Mucosa of descending colon (tissue), 3 donors: ENCODE measurements at places on chromosomes 16 and 17. TPM values are rescaled to one million over a fixed set of nuclear protein-coding genes. Genes with fewer than 3 reads are reported as not detected.

TAT gene
- total RNA-seq: 1.9 TPM

GRCh38 chr16:67466581-67466980 lies 14.4 kb downstream of the ATP6V0D1 start:
- DNase-seq: no peak

DNA sequence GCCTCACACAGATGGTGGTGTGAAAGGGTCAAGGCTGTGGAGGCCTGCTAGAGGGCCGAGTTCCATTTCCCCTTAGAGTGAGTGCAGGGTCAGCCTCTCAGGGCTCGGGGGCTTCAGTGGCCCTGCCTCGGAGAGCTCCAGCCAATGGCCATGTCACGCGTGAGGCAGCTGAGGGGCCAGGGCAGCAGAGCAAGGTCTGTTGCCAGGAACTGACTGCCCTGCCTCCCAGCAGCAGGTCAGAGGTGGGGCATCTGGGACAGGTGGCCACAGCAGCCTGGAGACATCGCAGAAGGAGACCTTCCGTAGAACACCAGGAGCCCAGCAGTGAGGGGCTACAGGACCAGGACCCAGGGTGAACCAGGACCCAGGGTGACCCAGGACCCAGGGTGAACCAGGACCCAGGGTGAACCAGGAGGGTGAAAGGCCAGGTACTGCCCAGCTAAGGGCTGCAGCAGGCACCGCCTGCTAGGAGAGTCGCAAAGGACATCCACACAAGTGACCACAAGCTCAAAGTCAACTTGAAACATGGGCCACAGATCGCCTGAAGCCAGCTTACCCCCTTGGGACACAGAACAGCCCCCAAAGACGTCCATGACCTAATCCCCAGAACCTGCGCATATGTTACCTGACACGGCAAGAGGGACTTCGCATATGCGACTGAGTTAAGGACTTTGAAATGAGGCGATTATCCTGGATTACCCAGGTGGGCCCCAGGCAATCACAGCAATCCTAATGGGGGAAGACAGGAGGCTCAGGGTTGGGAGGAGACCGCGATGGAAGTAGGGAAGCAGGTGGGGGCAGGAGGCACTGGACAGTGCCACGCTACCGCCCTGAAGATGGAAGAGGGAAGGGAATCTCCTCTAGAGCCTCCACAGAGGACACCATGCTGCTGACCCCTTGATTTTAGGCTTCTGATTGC lies 4.8 kb upstream of the MEAK7 start:
- DNase-seq: no peak

EFCAB5 gene
- total RNA-seq: 4.1 TPM

DNA sequence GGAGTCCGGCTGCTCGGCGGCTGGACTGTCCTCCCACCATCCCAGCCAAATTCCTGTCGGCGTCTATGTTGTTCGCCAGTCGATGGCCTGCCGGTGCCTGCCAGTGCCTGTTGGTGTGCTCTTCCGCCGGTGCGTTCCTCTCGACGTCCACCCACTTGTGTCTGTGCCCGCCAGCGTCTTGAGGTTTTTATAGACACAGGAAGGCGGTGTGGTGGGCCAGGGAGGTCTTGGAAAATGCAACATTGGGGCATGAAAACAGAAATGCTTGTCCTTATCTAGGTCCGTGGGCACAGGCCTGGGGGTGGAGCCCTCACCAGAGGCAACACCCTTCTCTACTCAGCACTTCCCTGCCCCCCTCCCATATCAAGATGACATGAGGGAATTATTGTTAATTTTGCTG lies 167.8 kb downstream of the IRF8 start:
- DNase-seq: no peak

DNA sequence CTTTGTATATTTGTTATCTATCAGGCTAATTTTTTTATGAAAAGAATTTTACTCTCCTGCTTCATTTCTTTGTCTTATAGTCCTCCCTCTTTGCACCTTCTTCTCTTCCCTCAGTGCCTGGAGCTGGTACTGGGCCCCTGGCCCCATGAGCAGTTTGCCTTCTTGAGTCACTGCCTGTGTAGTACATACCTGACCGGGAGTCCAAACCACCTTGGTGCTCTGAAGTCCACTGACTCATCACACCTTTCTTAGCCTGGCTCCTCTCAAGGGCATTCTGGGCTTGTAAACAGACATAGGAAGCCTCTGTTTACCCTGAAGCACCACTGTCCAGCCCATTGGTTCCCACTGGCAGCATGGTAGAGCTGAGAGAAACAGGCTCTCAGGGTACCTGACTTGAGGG lies 11.0 kb upstream of the TACO1 start:
- DNase-seq: no peak

GRCh38 chr17:80969030-80969673 lies 22.5 kb upstream of the CHMP6 start:
- DNase-seq: peak; percentile 35

- peak; percentile 34 for DNase-seq
Measured at GRCh38 chr17:77371117-77371887, 230.5 kb downstream of the SEC14L1 start.

CACNG1 gene
- total RNA-seq: not detected

ESRP2 gene
- total RNA-seq: 125 TPM

NACA2 gene
- total RNA-seq: not detected

HNF1B gene
- 21.1 TPM for total RNA-seq

PLD6 gene
- 1.3 TPM for total RNA-seq

- no peak for DNase-seq
Measured at GRCh38 chr16:58062821-58063220, 37.3 kb downstream of the MMP15 start.

PRAC2 gene
- 6.6 TPM for total RNA-seq

PRR35 gene
- not detected for total RNA-seq

- no peak for DNase-seq
Measured at GRCh38 chr16:12062343-12063003, 85.9 kb downstream of the SNX29 start.

GRCh38 chr16:51405361-51405760 lies 254.3 kb upstream of the SALL1 start:
- DNase-seq: no peak

GRCh38 chr16:2822496-2822895 lies 5.5 kb downstream of the PRSS21 start:
- no peak for DNase-seq

- no peak for DNase-seq
Measured at GRCh38 chr16:23509441-23509754, 896 bp downstream of the GGA2 start.

DNA sequence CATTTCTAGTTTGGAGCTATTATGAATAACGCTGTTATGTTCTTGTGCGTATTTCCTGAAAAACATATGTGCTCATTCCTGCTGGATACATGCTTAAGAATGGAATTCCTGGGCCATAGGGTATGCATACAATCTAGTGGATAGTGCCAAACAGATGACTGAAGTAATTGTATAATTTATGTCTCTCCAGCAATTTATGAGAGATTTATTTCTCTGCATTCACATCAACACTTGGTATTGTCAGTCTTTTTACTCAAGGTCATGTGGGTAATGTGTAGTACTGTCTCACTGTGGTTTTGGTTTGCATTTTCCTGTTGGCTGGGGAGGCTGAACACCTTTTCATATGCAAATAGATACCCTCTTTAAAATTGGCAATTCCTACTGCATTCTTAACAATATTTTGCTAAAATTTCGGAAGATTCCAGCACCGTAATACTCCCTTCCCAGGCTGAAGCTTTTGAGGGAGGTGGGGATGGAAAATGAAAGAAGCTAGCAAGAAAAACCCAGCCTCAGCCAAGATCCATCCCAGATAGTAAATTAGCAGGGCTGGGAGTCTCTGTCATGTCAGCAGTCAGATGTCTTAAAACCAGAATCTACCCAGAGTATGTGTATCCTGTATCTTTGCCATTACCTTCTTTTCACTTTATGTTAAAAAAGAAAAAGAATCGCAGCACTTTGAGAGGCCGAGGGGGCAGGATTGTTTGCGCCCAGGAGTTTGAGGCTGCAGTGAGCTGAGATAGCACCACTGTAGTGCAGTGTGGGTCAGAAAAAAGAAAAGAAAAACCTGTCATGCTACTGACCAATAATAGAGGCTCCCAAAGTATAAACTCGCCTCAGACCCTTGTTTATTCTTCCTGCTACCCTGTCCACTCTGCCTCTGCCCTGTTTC lies 204.9 kb downstream of the LGALS9B start:
- no peak for DNase-seq

TTYH2 gene
- total RNA-seq: 9.1 TPM

DNA sequence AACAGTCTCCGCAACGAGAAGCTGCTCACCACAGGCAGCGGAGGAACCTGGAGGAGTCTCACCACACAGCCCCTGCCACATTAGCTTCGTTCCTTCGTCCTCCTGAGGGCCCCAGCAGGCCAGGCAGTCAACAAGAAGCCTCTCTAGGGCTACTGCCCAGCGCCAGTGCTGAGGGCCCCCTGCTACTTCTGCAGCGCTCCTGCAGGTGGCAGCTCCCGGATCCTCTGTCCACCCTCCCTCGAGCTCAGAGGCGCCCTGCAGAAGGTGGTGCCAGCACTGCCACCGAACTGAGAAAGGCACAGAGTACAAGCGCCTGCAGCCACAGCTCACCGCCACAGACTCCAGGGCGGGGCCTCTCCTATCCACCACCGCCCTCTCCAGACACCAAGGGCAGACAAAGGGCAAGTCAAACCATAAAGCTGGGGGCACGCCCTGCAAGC lies 27.3 kb downstream of the KDM8 start:
- peak; percentile 91 for DNase-seq

SGCA gene
- total RNA-seq: 30.7 TPM

DNA sequence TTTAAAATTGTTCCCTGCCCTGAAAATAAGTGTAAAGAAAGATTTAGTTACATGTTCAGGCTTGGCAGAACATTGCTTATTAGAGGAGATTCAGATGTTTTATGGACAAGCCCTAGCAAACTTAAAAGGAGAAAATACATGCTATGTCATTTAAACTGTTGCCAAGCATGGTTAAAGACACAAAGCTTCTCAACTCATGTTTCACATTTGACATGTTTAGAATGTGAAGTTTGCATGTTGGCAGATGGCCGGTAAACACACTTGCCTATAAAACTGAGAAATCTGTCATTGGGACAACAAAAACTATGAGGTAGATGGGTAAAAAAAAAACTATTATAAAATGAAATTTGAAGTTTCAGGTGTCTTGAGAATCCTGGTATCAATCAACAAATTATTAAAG lies 5.8 kb downstream of the KRTAP29-1 start:
- DNase-seq: no peak

CD7 gene
- 12.3 TPM for total RNA-seq

- DNase-seq: no peak
Measured at GRCh38 chr16:51035110-51035498, 116.0 kb downstream of the SALL1 start.

NPIPA5 gene
- total RNA-seq: 5.4 TPM

- no peak for DNase-seq
Measured at GRCh38 chr17:41545829-41546410, 17.8 kb upstream of the KRT19 start.

DNA sequence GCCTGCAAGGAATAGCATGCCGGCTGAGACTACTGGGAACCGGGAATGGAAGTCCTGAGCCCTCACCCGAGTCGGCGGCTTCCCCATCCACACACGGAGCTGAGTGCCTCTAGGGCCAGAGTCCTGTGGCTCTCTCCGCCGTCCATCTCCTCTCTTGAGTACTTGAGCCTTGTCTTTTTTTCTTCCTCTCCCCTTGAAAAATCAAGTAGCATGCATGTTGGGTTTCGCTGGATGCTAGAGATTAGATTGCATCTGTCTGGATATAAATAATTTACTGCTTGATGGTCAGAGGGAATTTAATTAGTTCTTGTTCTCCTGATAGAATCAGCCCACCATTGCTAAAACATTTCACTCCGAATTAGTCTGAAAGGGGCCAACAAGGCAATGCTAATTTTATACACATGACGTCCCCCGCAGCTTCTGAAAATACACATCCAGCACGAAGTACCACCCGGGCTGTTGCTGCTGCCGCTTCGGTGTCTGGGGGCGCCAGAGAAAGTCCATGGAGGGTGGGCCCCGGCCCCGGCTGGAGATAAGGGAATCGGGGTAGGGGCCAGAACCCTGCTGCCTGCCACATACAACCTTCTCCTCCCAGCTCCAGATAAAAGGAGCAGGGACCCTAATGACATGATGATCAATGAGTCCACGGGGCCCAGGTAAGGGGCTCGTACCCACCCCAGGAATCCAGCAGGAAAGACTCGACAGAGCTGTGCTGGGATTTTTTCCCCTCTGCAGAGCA lies 48.5 kb downstream of the RBFOX3 start:
- DNase-seq: peak; percentile 1

GRCh38 chr17:72021417-72022041 lies 99.3 kb upstream of the SOX9 start:
- no peak for DNase-seq

SMIM36 gene
- total RNA-seq: not detected

GRCh38 chr16:70470927-70471341 lies 16.5 kb downstream of the FCSK start:
- no peak for DNase-seq

DNA sequence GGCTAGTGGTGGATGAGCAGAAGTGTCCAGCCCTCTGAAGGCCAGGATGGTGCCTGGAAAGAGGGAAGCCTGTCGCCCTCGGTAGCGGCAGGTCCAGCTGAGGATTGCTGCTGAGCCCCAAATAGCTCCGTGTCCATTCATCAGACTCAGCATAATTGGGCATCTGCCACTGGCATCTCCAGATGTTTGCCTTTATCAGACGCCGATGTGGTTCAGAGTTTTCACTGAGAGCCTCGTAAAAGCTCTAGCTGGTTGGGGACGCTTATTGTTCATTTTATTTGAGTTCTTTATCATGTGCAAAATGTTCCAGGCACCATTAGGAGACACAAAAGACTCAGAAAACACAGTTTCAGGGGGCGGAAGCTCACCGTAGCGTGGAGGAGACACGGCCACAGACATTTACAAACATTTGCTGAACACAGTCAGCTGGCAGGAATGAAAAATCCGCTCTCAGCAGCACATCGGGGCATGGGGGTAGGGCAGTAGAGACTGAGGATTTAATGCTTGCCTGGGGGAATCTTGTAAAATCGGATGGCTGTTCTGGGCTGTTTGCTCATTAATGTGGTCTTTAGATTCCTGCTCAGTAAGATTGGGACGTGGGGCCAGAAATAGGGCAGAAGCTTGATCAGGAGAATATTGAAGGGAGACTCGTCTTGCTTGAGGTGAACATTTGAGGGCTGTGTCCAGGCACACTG lies 41.7 kb downstream of the SMPD3 start:
- DNase-seq: peak; percentile 16

GRCh38 chr17:6706499-6706898 lies 6.7 kb downstream of the SLC13A5 start:
- no peak for DNase-seq

DNA sequence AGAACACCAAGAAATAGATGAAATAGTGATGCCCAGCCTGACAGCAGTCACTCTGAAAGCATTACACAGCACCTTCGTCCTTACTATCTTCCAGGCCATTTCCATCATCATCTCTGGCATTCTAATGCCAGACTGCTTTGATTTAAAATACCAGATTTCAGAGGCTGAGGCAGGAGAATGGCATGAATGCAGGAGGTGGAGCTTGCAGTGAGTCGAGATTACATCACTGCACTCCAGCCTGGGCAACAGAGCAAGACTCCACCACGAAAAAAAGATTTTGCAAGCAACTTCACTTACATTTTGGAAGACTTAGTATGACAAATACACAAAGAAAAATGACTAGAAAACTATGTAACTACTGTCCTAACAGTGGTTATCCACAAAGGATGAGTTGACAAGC lies 244.0 kb downstream of the CPPED1 start:
- DNase-seq: no peak

- peak; percentile 84 for DNase-seq
Measured at GRCh38 chr17:48646183-48647102, 20.3 kb upstream of the HOXB9 start.

- no peak for DNase-seq
Measured at GRCh38 chr17:9446528-9446927, 129.1 kb downstream of the STX8 start.
